M059J (cell line): ENCODE measurements at places on chromosomes 1 and 21. TPM values are rescaled to one million over a fixed set of nuclear protein-coding genes. Genes with fewer than 3 reads are reported as not detected.

DISC1 gene
- total RNA-seq = 3.9 and 5.8 TPM in 2 replicates

CPLANE2 gene
- total RNA-seq = 1.6 and 6.5 TPM in 2 replicates

GPATCH2 gene
- 10.4 and 15.7 TPM in 2 replicates for total RNA-seq

MAP10 gene
- total RNA-seq = 3.9 and 6.9 TPM in 2 replicates

TM2D1 gene
- 57.3 and 69.8 TPM in 2 replicates for total RNA-seq

DNAI4 gene
- total RNA-seq = 4.3 and 5.9 TPM in 2 replicates

ZMYND12 gene
- 0.10 TPM in 1 of 2 replicates, not detected in the other for total RNA-seq

GPR52 gene
- not detected in 2 replicates for total RNA-seq

TP73 gene
- 0.42 and 0.91 TPM in 2 replicates for total RNA-seq

SLC22A15 gene
- 0.05 and 0.62 TPM in 2 replicates for total RNA-seq

APCS gene
- not detected in 2 replicates for total RNA-seq

CDK18 gene
- total RNA-seq = 0.12 and 1.2 TPM in 2 replicates

TMOD4 gene
- total RNA-seq = not detected in 2 replicates

ACTA1 gene
- total RNA-seq = not detected in 2 replicates

NID1 gene
- 33.1 and 60.4 TPM in 2 replicates for total RNA-seq

RCC1 gene
- total RNA-seq = 36.8 and 49.1 TPM in 2 replicates

CRYAA gene
- not detected in 2 replicates for total RNA-seq

CNKSR1 gene
- 0.49 TPM in 1 of 2 replicates, not detected in the other for total RNA-seq

PLA2G2D gene
- not detected in 2 replicates for total RNA-seq
